Stimulated activated CD4-positive, alpha-beta T cell treated with anti-CD3 and anti-CD28 coated beads, Interleukin-12 subunit alpha, Interleukin-12 subunit beta, amount 100 ng/mL, for 24 hours (primary cell): ENCODE measurements at places on chromosomes 1 and 21.

- DNase-seq: no peak
These were observed 10.8 kb upstream of the CSF3R start for GRCh38 chr1:36493524-36493923.

- no peak for DNase-seq
These were observed at the start of gene MANEAL for GRCh38 chr1:37793773-37794371. Gene MANEAL (plus strand): TSS chr1:37793847. CDS start chr1:37794183, 336 bp downstream.

DNA sequence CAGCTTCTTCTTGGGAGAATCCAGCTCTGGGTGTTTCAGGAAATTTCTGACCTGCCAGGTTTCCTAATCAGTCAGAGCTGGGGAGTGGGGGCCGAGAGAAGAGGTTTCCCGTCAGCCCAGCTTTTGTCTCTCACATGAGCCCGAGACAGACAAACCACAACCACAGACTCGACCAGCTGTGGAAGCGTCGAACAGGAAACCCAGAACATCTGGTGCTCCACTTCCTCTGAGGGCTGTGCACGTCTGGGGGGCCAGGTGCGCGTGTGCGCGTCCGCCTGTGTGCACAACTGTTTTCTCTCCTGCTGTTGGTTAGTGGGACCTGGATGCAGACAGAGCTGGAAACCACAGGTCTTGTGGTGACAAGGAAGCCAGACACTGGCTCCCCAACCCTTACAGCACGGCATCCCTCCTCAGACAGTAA lies 113.0 kb upstream of the SLC25A33 start:
- peak; percentile 64 for DNase-seq

DNA sequence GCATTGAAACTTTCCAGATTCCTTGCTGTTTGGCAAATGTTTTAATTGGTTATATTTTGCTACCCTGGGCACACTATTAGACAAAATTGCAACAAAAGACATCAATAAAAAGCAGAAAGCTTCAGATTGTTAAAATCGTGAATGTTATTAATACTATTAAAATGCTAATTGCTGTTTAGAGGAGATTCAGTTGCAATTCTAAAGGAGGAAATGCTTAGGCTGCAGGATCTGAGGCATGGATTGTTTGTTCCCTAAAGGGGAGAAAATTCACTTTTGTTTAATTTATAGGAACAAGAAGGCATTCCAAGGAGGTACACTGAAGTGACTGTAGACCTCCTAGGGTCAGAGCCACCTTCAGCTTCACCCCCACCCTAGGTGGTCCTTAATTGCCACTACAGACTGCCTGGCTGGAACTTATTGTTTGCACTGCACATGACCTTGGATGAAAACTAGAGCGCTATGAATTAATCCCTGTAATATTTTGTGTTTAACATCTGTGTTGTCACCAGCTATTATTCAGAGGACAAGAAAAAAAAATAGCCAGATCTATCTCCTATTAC lies 1266.9 kb upstream of the ADGRL2 start:
- no peak for DNase-seq

- no peak for DNase-seq
These were observed 126.2 kb upstream of the LMO4 start for GRCh38 chr1:87202451-87202850.

GRCh38 chr1:234965111-234965510 lies 163.5 kb downstream of the TOMM20 start:
- no peak for DNase-seq

GRCh38 chr1:99407018-99407417 lies 142.7 kb downstream of the PLPPR4 start:
- no peak for DNase-seq

DNA sequence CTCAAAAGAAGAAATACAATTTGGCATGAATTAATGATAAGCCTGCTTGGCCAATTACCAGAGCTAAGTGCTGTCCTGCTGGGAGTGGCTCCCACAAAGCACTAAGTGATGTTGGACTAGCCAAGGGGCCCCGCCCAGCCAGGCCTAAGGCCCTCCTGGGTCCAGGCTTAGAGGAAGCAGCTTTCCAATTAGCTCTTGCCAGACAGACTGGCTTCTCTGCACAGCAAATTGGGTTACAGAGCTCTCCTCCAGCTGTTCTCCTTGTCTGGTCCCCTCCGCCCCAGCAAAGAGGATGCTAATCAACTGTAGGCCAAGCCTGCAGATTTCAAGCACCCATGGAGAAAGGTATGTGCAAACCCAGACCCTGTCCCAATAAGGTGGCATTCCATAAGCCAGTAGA lies 151.9 kb downstream of the DMRTA2 start:
- no peak for DNase-seq

GRCh38 chr21:29334717-29335428 lies 36.2 kb downstream of the BACH1 start:
- no peak for DNase-seq

DNA sequence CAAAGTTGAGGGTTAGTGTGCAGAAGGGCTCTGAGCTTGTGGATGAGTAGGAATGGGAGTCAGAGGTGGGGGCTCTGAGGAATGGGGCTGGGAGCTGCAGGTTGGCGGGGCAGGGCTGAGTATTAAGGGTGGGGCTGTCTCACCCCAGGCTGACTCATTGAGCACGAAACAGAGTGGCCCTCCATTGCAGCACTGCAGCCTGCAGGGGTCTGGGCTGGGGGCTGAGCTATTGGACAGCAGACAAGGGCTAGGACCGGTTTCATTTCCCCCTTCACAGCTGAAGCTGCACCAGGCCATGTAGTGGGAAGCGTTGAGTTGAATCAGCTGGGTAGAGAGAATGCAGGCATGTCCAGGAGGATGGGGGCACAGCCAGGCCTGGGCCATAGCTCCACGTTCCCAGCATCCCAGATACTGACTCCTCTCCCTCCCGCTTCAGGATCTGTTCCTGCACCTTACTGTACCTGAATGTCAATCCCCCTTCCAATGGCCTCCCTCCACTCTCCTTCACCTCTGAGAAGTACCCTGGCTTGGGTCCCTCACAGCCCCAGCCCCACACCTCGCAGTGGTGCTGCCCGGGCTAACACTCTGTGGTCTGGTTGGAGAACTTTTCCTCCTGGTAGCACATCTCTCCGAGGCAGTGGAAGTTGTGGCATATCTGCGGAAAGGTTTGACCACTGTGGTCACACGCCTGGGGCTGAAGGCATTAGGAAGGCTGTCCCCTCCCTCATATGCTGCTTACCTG lies 4.4 kb upstream of the INPP5B start:
- DNase-seq: no peak

DNA sequence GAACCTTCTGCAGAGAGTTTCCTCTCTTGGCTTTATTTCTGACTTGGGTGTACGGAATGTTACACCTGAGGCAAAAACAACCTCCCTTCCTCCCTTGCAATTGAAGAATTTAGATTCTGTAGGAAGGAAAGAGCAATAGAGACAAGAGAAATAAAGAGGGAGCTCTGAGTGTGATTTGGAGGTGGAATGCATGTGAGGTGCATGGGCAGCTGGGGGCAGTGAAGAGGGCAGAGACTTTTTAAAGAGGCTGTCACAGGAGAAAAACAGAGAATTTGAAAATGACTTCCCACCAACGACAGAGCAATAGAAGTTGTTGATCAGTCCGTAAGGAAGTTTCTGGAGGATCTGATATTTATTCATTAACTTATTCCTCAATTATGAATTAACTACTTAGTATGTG lies 172.0 kb upstream of the B3GALT2 start:
- DNase-seq: no peak

GRCh38 chr1:89460325-89460724 lies 64.3 kb upstream of the LRRC8B start:
- DNase-seq: no peak

GRCh38 chr1:108107658-108108057 lies 92.5 kb downstream of the SLC25A24 start:
- DNase-seq: no peak

GRCh38 chr1:175443332-175443731 lies 250.8 kb upstream of the KIAA0040 start:
- DNase-seq: no peak

GRCh38 chr1:26482921-26483320 lies 10.7 kb downstream of the HMGN2 start:
- no peak for DNase-seq

DNA sequence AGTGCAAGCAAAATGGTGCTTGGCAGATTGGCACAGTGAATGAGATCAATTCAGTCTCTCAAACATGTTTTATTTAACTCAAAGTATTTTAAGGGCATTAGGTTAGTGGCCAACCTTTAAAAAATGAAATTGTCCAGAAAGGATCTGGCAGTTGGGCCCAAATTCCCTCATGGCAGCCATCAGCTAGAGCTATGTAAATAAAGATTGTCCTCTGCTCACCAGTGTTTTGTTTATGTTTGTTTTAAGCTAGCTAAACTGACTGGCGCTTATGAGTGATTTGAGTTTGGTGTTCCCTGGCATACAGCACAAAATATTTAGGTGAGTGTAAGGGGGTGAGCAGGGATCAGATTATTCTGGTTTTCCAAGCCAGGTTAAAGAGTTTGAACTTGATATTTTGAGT lies 18.1 kb downstream of the HDAC1 start:
- no peak for DNase-seq

DNA sequence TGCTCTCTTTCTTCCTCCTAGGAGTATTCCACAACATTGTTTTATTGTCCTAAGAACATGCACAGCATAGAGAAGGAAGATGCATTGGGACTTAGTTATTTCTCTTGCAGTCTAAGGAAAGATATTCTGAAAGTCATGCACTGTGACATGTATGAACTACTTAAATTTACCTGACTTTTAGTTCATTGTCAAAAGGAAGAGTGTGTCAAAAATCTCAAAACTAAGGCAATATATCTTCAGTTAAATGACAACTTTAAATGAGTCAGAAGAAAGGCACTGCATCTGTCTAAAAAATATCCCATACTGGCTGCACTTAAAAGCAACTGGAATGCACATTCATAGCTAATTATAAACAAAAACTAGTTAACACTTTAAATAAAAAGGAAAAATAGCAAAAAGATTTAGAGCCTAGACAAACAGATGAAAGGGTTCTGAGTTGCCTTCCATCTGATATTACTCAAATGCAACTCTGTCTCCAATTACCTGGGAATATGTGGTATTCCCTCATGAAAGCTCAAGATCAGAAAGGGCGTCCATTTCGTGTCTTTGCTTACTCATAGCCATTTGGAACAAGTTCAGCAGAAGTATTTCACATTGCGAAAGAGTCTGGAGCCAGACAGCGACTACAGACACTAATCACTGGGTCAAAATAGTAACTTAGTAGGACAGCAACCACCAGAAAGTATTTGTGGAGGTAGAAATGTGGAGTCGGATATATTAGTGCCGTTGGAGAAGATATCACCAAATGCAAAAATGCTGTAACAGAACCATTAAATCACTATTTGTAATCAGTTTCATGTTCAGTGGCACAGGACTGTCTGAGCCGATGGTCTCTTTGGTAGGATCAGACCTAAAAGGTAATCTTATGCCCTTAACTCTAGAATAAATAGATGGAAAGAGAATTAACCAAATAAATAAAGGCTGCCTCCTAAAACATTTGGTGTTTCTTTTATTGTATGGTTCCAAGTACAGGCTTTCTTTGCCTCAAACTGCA lies 225.7 kb downstream of the GREM2 start:
- no peak for DNase-seq

GRCh38 chr1:242754125-242754524 lies 229.6 kb upstream of the PLD5 start:
- DNase-seq: no peak

GRCh38 chr1:206472886-206473285 lies 2.6 kb downstream of the IKBKE start:
- DNase-seq: no peak

DNA sequence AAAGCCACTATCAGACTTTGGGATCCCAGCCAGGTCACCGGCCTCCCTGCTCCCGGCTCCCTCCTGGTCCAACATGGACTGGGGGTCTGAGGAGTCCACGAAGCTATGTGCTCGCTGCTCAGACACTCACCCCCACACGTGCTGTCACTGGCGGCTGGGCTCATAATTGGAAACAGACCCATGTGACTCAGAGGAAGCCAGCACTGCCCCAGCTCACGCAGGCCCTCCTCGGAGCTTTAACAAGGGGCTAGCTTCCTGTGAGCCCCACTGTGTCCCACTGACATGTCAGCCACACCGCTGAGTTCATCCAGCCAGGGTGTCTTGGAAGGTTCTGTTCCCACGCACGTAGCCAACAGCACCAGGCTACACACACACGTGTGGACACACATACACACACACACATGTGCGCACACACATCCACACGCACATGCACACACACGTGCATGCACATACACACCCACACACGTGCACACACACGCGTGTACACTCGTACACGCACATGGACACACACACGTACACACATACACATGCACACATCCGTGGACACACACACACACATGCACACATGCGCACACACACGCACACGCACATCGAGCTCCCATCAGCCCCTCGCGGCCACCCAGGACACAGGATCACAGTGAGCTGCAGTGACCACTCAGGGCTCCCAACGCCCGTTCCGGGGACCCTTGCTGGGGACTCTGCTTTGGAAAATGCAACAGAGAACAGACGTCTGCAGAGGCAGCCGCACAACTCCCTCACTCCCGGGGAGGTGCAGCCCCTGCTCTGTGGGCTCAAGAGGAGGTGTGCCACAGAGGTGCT lies 18.4 kb upstream of the COL6A2 start:
- no peak for DNase-seq

DNA sequence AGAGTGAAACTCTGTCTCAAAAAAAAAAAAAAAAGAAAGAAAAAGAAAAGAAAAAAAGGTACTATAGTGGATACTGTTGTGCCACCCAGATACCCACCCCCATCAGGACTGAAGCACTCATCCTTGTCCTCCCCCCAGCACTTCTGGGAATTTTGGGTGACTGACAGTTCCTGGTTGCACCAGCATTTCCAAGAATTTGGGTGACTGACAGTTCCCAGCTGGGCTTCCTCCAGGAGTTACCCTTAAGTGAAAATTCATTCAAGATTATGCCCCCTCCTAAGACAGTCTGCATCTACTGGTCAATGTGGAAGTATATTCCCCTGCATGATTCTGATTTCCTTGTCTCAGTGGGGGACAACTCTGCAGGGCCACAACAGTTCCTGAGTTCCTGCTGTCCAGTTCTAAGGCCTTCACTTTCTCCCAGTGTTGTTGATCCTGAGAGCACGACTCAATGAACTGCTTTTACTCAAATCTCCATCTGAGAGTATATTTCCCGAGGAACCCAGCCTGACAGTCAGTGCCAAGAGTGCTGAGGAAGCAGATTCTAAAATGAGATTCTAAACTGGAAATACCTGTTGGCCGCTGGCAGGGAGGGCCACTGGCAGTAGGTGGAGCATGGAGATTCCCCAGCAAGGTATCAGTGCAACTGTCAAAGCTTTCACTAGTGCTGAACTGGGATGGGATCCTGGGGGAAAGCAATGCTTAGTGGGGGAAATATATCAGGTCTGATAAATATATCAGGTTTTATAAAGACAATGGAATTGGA lies 18.5 kb downstream of the RIIAD1 start:
- DNase-seq: no peak

GRCh38 chr1:208204779-208205178 lies 39.4 kb downstream of the PLXNA2 start:
- DNase-seq: no peak

- DNase-seq: no peak
These were observed 26.2 kb downstream of the HYI start for GRCh38 chr1:43427524-43427923.

GRCh38 chr1:44038876-44039657 lies 7.8 kb upstream of the SLC6A9 start:
- no peak for DNase-seq

GRCh38 chr1:159223004-159223403 lies 18.3 kb downstream of the ACKR1 start:
- DNase-seq: no peak

- DNase-seq: no peak
These were observed 13.8 kb downstream of the TP53BP2 start for GRCh38 chr1:223831755-223832636.
